ENCODE measurements at places on chromosomes 12 and 14. TPM values are rescaled to one million over a fixed set of nuclear protein-coding genes. Genes with fewer than 3 reads are reported as not detected.

DNA sequence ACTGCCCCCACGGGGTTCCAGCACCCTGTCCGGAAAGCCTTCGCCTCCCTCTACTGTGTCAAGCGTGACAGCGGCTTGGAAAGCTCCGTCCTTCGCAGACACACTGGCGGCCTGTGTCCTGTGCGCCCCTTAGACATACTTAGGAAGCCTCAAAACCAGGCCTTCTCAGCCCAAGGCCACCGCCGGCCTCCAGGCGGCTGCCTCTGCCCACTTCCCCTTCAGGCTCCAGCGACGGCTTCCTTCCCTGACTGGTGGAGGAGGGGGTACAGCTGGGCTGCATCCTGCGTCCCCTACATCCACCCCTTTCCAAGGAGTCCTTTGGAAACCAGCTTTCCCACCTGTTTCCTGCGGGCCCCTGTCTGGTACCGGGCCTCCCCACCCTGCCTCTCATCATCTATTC lies 2.5 kb upstream of the CACNA2D4 start:
- DNase-seq, result no peak

DNA sequence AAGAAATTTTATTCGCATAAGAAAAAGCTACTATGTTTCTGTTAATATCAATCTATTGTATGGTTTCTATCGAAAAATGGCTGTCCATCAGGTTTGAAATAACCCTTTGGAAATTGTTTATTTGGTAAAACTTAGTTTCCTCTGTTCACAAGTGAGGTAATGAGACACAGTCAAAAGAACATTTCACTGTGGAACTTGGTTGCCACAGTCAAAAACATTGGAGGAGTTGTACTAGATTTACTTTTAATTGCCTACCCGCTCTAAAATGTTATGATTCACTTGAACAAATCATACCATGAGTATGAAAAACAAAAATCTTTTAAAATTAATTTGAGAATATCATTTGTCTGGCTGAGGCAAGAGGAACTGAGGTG lies 46.5 kb downstream of the ITPR2 start:
- DNase-seq, result peak; percentile 92

DPF3 gene
- total RNA-seq, result 0.59 TPM

PRH1 gene
- 31.2 TPM for total RNA-seq

FAM216A gene
- total RNA-seq, result 8.3 TPM

BTG1 gene
- total RNA-seq, result 23.6 TPM

All from osteoblast (primary cell).